ENCODE measurements at places on chromosomes 12 and 14.

- H3K4me1 ChIP-seq, result peaks cover 39% of the 10 kb centered on the region
- H3K36me3 ChIP-seq, result peaks cover 17% of the 10 kb centered on the region
- no peak overlapping the region for H3K27ac ChIP-seq
- no peak for DNase-seq
- H3K4me3 ChIP-seq, result no peak overlapping the region
Measured at GRCh38 chr12:57465030-57465746, 5.6 kb downstream of the GLI1 start.

DNA sequence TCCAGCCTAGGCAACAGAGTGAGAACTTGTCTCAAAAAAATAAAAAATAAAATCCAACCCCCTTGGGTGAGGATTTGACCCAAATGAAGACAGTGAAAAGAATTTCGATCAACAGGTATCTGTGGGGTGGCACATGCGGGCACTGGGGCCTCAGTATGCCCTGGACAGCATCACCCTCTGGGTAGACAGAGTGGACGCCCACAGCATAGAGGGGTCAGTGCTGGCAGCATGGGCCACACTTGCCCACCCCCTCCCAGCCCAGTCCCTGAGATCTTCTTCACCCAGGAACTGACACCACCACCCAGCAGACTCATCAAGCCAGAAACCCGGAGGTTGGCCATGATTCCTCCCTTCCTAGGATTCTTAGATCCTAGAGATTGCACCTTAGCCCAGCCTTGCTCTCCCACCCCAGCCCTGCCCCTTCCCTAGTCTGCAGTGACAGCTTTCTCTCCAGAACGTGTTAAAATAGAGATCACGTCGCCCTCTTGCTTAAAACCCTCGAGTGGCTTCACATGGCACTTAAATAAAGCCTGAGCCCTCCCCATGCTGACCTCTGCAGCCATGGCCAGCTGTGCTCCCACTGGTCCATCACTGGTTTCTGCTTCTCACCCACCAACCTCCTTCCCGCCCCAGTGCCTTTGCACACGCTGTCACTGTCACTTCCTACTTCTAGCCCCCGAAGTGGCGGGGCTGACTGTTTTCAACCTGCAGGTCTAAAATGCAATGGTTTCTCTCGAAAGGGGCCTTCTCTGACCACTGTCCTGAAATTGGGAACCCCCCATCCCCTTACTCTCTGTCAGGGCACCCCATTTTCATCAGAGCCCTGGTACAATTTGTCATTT, 26.2 kb upstream of the DYNC1H1 start:
- H3K36me3 ChIP-seq, result no peaks in the 10 kb centered on the region
- H3K27me3 ChIP-seq, result peaks cover 21% of the 10 kb centered on the region
- H3K4me3 ChIP-seq, result no peak overlapping the region
- DNase-seq, result no peak
- H3K27ac ChIP-seq, result no peak overlapping the region

DNA sequence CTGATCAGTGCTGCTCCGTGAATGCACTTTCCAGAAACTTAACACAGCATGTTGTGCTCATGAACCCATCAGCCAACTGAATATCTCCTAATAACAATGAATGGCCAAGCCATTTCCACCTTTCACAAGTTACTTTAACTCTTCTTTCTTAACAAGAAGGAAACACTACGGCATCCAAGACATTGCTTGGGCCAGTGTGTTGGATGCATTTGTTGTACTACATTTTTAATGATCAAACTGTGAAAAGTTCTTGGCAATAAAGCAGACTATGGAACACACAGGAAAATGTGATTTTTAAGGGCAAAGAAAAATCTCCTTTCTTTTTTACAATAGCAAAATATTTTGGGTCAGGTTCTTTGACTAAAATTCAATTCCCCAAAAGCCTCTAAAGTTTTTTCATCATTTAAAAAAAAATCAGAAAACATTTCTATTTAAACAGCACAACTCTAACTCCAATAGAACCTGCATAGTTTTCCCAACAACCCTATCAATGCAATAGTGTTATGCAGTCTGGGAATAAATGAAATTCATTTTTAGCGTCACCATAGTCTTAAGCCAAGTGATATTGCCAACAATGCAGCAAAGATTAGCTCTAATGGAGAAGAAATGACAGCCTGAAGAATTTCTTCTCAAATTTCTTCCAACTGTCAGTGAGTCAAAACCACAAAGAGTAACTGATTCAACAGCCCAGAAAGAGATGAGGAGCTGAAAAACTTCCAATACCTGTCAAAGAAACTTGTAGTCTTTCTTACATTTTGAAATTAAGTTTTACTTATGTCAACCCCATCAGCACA, 50.7 kb upstream of the PTPRR start:
- H3K27ac ChIP-seq, result no peak overlapping the region
- no peak for DNase-seq
- no peaks in the 10 kb centered on the region for H3K27me3 ChIP-seq
- no peak overlapping the region for H3K4me3 ChIP-seq
- H3K4me1 ChIP-seq, result no peaks in the 10 kb centered on the region

DNA sequence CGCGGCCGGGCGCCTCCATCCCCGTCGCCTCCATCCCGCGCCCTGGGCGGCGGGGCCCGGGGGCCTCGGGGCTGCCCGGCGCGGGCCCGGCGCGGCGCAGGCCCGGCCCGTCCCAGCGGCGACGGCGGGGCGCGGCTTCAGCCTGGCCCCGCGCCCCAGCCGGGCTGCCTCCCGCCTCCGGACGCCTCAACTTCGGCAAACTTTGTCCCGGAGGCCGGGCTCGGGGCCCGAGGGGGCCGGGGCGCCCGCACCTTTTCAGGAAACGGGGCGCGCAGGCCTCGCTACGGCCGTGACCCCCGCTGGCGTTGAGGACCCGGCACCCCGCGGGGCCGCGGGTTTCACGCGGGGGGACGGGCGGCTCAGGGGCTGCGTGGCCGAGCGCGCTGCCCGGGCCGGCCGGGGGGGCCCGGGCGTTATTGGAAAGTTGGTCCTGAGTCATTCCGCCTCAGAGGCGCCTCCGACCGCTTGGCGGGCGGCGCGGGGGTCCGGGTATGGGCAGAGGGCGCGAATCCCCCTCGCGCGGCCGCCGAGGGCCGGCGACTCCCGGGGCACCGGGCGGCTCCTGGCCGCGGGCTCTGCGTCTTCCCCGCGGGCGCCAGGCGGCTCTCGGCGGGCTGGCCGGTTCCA, 575 bp downstream of the TRAF3 start:
- H3K27ac ChIP-seq, result peak overlapping the region; percentile 86
- H3K4me1 ChIP-seq, result peaks cover 58% of the 10 kb centered on the region
- H3K4me3 ChIP-seq, result peak overlapping the region; percentile 84
- peak; percentile 22 for DNase-seq
- H3K36me3 ChIP-seq, result peaks cover 17% of the 10 kb centered on the region

DNA sequence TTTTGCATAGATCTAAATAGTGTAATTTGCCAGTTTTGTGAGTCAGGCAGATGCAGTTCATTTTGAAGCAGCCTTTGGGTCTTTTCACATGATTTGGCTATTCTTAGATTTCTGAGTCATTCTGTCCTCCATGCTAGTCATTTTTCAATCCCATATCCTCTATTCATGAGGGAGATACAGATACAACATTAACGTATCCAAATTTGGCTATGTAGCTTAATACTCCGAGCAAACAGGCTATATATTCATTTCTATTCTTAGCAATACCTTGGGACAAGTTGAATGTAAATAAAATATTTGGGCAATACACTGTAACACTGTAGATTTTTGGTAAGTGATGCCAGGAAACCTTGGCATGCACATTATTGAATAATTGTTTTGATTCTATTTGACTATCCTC, 270.7 kb upstream of the PDE3A start:
- H3K4me3 ChIP-seq, result no peak overlapping the region
- no peaks in the 10 kb centered on the region for H3K36me3 ChIP-seq
- no peaks in the 10 kb centered on the region for H3K4me1 ChIP-seq
- DNase-seq, result no peak
- no peaks in the 10 kb centered on the region for H3K27me3 ChIP-seq
- H3K27ac ChIP-seq, result no peak overlapping the region

DNA sequence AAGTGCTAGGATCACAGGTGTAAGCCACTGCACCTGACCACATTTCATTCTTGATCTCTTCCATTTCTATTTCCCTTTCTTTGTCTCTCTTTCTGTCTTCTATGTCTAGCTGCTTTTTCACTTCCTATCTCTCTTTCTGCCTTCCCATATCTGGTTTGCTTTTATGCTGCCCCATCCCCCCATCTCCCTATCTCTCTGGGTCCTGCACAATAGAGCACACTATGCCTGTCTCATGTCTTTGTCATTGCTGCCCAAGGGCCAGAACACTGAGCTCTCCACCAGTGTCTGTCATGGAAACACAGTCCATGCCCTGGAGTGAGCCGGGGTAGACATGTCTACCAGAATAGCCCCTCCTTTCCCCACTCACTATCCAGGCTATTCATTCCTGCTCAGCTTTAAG, 12.3 kb upstream of the RARG start:
- no peak overlapping the region for H3K4me3 ChIP-seq
- peaks cover 14% of the 10 kb centered on the region for H3K27me3 ChIP-seq
- no peak for DNase-seq
- H3K27ac ChIP-seq, result no peak overlapping the region

- H3K27me3 ChIP-seq, result no peaks in the 10 kb centered on the region
- DNase-seq, result no peak
- H3K36me3 ChIP-seq, result no peaks in the 10 kb centered on the region
- no peaks in the 10 kb centered on the region for H3K4me1 ChIP-seq
- H3K4me3 ChIP-seq, result no peak overlapping the region
Measured at GRCh38 chr12:24057920-24058476, 108.5 kb upstream of the SOX5 start.

GRCh38 chr12:38056701-38057689, 259.6 kb upstream of the ALG10B start:
- no peak overlapping the region for H3K4me3 ChIP-seq
- no peaks in the 10 kb centered on the region for H3K27me3 ChIP-seq
- H3K27ac ChIP-seq, result no peak overlapping the region
- no peaks in the 10 kb centered on the region for H3K36me3 ChIP-seq
- DNase-seq, result no peak

DNA sequence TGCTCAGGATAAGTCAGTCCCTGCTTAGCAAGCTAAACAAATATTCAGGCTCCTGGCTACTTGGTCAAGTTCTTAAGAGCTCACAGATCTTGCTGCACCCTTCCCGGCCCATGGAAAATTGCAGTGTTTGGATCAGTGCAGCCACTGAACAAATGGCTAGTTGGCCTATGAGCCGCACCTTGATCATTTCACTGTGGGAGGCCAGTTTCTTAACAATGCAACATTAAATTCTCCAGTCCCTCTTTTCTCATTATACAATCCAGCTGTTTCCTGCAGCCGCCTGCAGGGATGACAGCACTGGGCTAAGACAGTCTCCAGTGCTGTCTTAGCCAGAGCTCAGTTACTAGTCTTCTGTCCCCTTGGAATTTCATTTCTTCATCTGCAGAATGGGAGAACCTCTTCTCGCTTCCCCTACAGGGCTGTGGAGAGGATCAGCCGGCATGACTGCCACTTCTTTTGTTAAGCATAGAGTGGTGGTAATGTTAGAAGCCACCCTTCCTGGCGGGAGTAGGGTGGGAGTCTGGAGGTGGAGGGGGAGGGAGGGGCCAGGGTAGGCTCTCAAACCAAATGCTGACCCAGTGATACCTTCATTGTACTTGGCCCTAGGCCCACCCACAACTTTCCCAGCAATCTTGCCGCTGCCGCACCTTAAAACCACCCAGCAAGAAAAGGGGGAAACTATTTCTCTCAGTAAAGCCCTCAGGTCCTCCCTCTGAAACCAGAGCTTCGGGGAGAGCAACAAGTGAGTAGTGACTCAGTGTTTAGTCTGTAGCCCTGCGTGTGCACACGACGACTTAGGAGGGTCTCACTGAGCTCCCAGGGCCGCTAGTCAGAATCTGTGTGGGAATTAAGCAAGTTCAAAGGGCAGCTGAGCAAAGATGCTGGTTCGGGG, 145.7 kb downstream of the NUAK1 start:
- H3K27me3 ChIP-seq, result peaks cover 3% of the 10 kb centered on the region
- no peaks in the 10 kb centered on the region for H3K4me1 ChIP-seq
- no peak for DNase-seq
- H3K36me3 ChIP-seq, result no peaks in the 10 kb centered on the region
- H3K27ac ChIP-seq, result no peak overlapping the region
- no peak overlapping the region for H3K4me3 ChIP-seq

DNA sequence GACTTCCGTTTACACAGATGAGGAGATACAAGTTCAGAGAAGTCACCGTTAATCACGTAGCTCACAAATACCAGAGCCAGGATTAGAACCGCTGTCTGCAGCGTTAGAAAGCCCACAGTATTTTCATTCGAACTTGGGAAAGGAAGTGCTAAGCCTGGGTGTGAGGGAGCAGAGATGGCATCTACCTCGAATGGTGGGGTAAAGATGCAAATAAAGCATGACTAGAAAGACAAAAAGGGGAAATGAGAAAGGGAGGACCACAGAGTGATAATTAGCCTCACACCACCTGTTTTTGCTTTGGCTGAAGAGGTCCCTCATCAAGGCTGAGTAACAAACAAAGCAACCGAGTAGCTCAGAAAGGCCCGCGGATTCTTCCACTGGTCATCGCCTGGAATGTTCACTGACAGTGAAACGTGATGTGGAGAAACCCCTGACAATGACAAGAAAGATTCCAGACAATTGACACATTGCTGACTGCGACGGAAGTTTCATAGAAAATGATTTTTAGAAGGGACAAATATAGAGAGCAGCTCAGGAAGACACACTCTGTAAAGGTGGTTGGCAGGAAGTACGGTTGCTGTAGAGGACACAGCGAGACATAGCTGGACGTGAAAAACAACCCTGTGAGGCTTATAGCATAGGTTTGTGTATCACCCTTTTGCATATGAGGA, 31.5 kb upstream of the BHLHE41 start:
- DNase-seq, result no peak
- no peak overlapping the region for H3K4me3 ChIP-seq
- H3K27ac ChIP-seq, result no peak overlapping the region
- peaks cover 10% of the 10 kb centered on the region for H3K27me3 ChIP-seq

DNA sequence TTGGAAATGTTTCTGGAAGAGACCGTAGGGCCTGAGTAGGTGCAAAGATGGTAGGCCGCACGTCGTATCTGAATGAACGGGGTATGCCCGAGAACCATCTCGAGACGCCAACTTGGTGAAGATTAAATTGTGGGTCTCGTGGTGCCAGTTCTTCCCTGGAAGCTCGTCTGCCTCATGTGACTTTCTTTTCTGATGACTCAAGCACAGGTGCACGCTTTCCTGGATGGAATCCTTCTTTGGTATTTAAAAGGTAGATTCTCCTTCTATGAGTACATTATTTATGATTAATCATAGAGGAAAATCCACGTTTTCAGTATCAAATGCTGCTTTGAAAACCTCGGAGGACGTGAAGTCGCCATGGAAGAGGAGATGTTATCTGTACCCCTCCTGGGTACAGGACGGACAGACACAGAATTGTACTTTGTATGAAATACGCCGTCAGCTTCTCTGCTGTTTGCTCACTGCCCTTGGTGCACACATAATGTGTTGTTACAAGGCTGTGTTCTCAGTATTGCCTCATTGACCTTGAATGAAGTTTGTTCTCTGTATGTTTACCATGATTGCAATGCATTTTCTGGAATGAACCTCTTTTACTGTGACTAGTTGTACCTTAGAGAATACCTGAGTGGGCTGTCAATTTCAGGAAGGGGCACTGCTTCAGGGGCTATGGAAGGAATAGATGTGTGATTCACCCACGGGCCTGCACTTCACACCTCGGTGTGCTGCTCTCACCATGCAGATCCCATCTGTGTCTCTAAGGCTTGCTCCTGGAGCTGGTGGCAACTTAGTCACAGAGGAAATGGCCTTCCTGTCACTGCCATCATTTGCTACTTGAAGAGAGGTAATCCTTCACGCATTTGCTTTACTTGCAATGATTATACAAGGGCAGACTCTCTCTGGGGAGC, 137.3 kb upstream of the RTL1 start:
- DNase-seq, result no peak
- H3K27me3 ChIP-seq, result no peaks in the 10 kb centered on the region
- H3K4me3 ChIP-seq, result no peak overlapping the region
- H3K4me1 ChIP-seq, result no peaks in the 10 kb centered on the region
- no peaks in the 10 kb centered on the region for H3K36me3 ChIP-seq
- H3K27ac ChIP-seq, result no peak overlapping the region
